ENCODE measurements at places on chromosomes 11 and 22.

DNA sequence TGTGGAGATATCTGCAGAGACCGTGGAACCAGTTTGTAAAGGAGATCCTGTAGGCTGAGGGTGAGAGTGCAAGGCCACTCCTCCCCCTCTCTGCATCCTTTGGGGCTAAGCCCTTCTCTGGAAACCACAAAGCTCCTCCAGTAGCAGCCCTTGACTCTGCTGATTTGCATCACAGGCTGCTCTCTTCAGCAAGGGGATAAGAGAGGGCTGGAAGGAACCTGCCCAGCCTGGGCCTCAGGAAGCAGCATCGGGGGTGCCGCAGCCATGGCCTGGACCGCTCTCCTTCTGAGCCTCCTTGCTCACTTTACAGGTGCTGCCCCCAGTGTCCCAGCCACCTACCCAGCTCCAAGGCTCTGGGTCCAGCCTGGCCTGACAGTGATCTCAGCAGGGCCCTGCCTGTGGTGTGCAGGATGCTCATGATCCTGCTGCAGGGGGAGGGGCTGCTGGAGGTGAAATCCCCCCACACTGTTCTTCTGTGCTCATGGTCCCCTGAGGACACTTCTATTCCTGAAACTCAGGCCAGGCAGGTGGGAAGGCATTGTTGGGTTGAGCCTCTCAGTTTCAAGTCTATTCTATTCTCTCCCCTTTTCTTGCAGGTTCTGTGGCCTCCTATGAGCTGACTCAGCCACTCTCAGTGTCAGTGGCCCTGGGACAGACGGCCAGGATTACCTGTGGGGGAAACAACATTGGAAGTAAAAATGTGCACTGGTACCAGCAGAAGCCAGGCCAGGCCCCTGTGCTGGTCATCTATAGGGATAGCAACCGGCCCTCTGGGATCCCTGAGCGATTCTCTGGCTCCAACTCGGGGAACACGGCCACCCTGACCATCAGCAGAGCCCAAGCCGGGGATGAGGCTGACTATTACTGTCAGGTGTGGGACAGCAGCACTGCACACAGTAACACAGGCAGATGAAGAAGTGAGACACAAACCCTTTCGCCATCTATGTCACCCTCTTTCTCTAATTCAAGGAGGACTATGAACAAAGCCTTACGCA lies 68.5 kb upstream of the IGLL5 start:
- no peak for DNase-seq

DNA sequence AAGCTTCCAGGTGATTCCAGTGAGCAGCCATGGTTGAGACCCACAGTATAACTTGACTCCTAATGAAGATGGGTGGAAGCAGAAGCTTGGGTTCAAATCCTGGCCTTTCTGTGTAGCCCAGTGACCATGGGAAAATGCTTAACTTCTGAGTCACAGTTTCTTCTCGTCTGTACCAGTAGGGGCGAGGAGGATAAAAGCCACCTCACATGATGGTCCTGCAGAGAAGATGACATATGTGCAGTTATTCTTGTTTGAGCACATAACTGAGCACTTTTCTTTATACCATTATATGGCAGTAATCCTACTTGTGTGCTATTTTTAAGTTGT lies 4.9 kb downstream of the TMEM109 start:
- no peak for DNase-seq

DNA sequence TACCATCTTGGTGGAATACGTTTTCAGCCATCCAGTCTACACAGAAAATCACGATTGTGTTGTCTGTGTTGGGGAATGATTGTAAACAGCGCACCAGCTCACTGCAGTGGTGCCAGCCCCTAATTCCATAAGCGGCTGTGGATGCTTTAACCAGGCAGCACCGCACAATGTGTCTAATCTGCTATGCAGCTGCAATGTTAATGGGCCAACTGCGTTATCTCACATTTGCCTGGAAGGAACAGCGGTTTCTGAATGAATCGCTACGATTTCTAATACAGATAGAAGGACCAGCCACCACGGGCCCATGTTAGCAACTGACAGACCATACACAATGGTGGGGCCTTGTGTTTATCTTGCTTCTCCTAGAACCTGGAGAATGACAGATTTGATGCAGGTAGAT lies 384.5 kb upstream of the KIRREL3 start:
- no peak for DNase-seq

DNA sequence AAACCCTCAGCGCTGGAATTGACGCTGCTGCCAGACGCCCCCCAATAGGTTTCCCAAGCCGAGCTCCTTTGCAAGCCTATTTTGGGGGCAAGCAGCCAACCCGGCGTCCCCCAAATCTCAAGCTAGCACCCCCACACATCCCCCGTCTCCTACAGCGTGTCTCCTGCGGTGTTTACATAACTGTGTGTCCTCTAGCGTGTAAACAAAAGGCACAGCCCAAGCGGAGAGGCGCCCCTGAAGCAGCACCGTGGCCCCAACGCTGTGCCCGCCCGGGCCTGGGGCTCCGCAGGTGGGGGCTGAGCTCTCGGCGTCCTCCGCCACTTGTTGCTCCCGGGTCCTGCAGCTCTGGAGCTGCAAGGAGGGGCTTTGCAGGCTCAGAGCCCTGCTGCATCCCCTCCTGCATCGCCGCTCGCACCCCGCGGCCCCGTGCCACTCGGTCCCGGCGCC lies 1.6 kb downstream of the CADM1 start:
- DNase-seq, result no peak

- no peak for DNase-seq
These were observed 29.8 kb downstream of the MUC6 start for GRCh38 chr11:1006762-1007161.

DNA sequence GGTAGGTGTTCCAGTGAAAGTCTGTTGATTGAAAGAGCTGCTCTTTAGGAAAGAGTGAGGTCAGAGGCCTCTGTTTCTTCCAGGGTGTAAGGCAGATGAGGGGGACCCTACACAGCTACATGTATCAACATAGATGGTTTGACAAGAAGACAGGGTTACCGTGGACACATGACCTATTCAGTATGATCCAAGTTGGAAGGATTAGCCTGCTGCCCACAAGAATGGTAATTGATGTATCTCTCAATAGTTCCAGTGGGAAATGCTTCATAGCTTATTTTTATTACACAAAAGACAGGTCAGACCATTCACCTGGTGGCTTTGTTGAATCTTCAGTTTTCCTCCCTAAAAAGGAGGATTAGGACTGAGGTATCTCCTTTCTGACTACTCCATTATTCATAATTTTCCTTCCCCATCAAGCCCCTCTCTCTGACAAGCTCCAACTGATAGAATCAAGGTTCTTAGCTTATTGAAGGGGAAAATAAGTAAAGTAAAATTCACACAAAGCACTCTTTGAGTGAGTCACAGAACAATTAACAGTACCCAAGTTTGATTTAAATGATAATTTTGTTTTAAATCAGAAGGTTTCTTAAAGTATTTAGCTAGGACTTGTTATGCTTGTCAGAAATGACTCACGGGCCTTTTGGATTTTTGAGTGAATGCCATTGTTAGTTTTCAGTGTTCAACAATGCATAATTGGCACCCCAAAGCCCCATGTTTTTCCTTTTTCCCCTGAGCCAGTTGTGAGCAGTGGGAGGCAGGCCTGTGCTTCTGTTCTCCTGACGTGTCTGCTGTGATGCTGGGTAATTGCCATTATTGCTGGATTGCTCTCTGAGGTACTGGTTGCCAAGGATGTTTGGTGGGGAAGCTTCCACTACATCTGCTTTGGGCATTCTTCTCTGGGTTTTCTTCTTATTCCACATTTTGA lies 373.2 kb downstream of the DDX10 start:
- DNase-seq, result peak; percentile 80

- DNase-seq, result no peak
These were observed 35.0 kb downstream of the CAT start for GRCh38 chr11:34473603-34474169.

DNA sequence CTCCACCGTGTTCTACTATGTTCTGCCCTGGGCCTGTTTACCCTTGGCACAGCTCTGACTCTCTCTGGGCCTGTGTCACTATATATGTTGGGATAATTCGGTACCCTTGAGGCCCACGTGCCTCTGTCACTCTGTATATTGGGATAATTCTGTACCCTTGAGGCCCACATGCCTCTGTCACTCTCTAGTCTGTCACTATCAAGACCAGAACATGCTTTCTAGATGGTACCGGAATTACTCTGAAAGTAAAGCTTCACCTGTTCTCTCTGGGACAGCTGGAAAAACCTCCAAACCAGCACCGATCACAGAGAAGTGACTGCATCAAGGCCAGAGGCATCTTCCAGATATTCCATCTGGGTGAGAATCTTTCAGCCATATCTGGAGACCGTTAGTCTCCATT lies 9.3 kb upstream of the FCHSD2 start:
- no peak for DNase-seq

GRCh38 chr11:63837027-63837688 lies 1.8 kb upstream of the MARK2 start:
- DNase-seq, result no peak

- no peak for DNase-seq
These were observed 551.0 kb upstream of the ANO5 start for GRCh38 chr11:21641869-21642268.

GRCh38 chr11:72605973-72606747 lies 68.1 kb downstream of the PDE2A start:
- DNase-seq, result no peak

GRCh38 chr11:117572129-117572528 lies 224.9 kb downstream of the DSCAML1 start:
- no peak for DNase-seq

DNA sequence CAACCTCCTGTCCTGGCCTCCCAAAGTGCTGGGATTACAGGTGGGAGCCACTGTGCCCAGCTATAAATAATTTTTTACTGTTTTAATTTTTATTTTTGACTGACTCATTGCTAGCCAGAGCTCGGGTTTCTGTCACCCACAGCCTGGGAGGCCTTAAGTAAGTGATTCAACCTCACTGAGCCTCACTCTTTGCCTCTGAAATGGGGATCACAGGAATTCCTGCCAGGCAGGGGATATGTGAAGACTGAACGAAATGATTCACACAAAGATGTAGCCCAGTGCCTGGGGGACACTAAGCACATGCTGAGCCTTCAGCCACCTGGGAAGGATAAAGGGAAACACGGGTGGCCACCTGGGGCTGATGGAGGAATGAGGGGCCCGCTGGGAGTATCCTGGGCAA lies 3.8 kb upstream of the LRRC74B start:
- DNase-seq, result no peak

GRCh38 chr11:57484141-57484710 lies 23.9 kb downstream of the RTN4RL2 start:
- DNase-seq, result no peak

DNA sequence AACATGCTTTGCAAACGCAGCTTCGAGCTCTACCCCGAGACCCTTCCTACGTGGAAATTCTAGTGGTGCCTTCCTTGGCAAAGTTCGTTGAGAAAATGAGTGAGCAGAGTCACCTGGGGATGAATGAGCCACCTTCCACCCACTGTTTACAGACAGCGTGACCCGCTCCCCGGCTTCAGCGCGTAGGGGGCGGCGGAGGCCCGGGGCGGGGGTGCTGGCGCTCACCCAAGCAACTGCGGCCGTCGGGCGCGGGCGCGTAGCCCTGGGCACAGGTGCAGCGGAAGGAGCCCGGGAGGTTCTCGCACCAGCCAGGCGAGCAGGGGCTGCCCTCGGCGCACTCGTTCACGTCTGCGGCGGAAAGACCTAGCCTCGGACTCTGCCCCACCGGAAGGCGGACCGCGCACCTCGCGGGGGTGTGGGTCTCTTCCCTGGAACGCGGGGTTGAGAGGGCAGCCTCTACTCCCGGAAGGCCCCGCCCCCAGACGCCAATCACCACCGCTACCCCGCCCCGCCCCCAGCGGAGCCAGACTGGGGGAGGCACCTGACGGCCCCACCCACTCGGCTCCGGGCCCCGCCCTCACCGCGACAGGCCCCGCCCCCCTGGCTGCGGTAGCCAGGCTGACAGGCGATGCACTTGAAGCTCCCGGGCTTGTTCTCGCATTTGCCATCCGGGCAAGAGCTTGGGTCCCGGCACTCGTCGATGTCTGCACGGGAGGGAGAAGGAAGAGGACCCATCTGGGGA lies 11.8 kb downstream of the LTBP3 start:
- no peak for DNase-seq

- DNase-seq, result no peak
These were observed 11.3 kb upstream of the TRIM29 start for GRCh38 chr11:120149246-120149645.

DNA sequence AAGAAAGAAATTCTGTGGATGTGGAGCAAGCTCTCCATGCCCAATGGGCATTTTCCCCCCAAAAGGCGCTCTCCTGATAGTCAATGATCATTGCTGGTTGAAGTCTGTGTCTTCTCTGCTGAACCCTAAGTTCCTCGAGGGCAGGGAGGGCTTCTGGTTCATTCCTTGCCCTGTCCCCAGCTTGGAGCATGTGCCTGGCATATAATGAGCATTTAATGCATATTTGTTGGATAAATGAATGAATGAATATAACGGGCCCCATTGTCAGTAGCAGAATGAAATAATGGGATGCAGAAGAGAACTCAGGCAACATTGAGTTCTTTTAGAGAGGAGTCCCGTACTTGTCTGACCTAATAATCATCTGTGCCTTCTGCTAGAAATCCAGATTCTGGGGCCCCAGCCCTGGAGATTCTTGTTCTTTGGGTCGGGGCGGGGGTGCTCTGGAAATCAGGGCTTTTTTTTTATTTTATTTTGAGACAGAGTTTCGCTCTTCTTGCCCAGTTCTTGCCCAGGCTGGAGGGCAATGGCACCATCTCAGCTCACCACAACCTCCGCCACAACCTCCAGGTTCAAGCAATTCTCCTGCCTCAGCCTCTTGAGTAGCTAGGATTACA lies 64.4 kb downstream of the CD82 start:
- no peak for DNase-seq

DNA sequence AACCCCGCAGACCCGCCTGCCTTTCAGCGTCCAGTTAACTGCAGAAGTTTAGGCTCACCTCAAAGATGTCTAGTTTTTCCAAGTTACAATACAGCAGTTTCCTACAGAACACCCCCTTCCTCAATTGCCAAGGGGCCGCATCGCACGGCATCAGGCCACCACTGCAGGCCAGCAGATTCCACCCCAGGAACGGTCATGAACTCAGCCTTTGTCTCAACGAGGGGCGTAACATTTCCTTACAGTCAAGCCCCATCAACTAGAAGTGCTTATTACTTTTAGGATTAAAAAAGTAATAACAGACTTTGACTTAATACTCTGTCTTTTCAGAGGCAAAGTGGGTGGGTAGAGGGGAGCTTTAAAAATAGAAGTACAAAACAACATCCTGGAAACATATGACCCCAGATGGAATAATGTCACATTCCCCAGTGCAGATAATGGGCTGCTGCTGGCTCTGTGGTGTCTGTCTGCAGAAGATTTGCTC lies 36.3 kb downstream of the PPP2R1B start:
- no peak for DNase-seq
